Bronchial epithelial cell (primary cell): ENCODE measurements at places on chromosomes 7 and 10. TPM values are rescaled to one million over a fixed set of nuclear protein-coding genes. Genes with fewer than 3 reads are reported as not detected.

LIPJ gene
- total RNA-seq, result not detected in 2 replicates

SFMBT2 gene
- total RNA-seq, result under 0.01 TPM in 2 replicates

GNAT3 gene
- not detected in 2 replicates for total RNA-seq

DNA sequence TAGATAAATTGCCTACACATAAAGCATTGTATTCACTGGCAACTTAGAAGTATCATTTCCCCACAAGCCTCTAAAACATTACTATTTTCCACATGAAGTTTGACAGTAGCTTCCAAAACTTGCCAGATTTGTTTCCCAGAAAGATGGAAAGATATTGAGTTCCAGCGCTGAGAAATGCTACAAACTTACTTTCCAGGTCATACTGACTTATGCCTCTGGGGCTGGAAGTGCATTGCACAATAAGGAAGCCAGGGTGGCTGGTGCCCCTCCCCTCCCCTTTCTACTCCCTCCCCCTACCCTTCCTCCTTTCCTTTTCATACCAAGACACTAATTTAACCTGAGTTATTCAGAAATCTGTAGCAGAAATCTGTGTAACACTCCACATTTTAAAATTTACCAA lies 212.6 kb downstream of the WDR37 start:
- no peak for DNase-seq
